GM12864 (cell line): ENCODE measurements at places on chromosomes 16 and 17.

GRCh38 chr16:84255050-84255810 lies 15.4 kb upstream of the KCNG4 start:
- no peak for DNase-seq

- DNase-seq: no peak
Observed at GRCh38 chr16:50999181-50999580, 151.9 kb downstream of the SALL1 start.

- DNase-seq: no peak
Observed at GRCh38 chr17:52030052-52030451, 128.5 kb downstream of the CA10 start.

- no peak for DNase-seq
Observed at GRCh38 chr17:68057531-68057952, 22.0 kb downstream of the KPNA2 start.

GRCh38 chr16:84572096-84572495 lies 45.8 kb downstream of the COTL1 start:
- DNase-seq: no peak

- DNase-seq: no peak
Observed at GRCh38 chr16:75702242-75702641, 981 bp upstream of the DUXB start.

- DNase-seq: no peak
Observed at GRCh38 chr16:14423344-14423743, 206.7 kb downstream of the PARN start.
